BE2C (cell line): ENCODE measurements at places on chromosomes 3 and 15.

DNA sequence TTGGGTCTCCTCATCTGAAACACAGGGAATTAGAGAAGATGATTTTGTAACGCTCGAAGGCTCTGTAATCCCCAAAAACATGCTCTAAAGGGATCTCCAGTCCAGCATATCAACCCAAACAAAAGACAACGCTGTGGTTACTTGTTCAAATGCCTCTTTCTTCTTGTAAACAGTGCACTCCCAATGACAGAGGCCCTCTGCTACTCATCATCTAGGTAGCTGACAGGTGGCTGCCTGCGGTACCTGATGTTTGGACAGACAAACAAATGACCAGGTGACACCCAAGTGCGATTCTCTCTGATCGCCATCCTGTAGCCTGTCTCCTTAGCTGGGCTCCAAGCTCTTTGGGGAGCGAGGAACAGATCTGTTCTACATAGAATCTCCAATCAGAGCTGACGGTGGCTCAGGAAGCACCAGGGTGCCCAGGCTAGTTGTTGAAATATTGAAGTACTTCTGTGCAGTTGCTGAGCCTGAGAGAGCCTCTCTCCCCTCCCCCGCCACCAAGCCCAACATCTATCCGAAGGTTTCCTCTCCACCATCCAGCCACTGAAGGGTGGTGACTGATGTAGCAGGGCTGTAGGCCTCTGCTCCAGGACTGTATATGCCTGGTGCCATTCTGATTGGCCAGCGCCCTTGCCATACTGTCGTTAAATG lies 238.7 kb downstream of the XXYLT1 start:
- DNase-seq: no peak

DNA sequence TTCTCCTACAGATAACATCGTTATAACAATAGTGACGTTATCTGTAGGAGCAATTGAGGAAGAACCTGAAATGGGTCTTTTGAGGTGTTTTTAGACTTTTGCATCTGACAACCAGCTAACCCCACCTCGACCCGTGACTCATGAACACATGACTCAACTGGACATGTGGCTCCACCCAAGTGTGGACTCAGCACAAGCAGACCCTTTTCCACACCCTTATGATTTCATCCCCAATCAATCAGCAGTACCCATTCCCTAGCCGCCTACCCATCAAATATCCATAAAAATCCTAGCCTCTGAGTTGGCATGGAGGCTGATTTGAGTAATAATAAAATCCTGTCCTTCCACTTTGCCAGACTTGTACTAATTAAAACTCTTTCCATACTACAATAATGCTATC lies 255.4 kb downstream of the ARPP21 start:
- DNase-seq: no peak

DNA sequence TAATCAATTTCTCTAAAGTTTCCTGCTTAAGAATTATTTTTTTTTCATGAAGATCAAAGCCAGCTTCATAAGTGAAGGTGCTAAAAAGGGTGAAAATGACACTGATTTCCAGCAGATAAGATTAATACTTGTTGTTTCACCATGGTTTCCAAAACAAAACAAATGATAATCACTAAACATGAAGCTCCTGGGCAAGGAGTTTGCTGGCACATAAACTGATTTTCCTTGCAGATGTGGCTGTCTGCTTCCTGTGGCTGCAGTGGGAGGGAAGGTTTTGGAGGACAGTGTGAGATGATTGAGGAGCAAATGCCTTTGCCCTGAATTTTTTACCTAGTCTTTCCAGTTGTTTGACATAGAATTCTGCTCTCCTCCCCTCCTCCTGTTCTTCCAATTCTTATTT lies 228.8 kb downstream of the DIPK2A start:
- no peak for DNase-seq

- DNase-seq: no peak
These were observed 1.9 kb downstream of the ZNF80 start for GRCh38 chr3:114235431-114235830.

GRCh38 chr3:50491023-50491422 lies 12.4 kb downstream of the CACNA2D2 start:
- no peak for DNase-seq

- DNase-seq: no peak
These were observed 629.1 kb downstream of the MECOM start for GRCh38 chr3:169034401-169034800.

GRCh38 chr3:142282503-142282902 lies 57.1 kb upstream of the GK5 start:
- DNase-seq: no peak

- no peak for DNase-seq
These were observed 213.0 kb downstream of the MYRIP start for GRCh38 chr3:40022297-40022827.

GRCh38 chr3:44226573-44226972 lies 15.1 kb upstream of the TOPAZ1 start:
- no peak for DNase-seq

- no peak for DNase-seq
These were observed 104.9 kb downstream of the TPRG1 start for GRCh38 chr3:189276444-189277219.

- no peak for DNase-seq
These were observed 39.6 kb downstream of the COL8A1 start for GRCh38 chr3:99678023-99678422.

GRCh38 chr3:54073386-54073785 lies 49.0 kb upstream of the CACNA2D3 start:
- no peak for DNase-seq

DNA sequence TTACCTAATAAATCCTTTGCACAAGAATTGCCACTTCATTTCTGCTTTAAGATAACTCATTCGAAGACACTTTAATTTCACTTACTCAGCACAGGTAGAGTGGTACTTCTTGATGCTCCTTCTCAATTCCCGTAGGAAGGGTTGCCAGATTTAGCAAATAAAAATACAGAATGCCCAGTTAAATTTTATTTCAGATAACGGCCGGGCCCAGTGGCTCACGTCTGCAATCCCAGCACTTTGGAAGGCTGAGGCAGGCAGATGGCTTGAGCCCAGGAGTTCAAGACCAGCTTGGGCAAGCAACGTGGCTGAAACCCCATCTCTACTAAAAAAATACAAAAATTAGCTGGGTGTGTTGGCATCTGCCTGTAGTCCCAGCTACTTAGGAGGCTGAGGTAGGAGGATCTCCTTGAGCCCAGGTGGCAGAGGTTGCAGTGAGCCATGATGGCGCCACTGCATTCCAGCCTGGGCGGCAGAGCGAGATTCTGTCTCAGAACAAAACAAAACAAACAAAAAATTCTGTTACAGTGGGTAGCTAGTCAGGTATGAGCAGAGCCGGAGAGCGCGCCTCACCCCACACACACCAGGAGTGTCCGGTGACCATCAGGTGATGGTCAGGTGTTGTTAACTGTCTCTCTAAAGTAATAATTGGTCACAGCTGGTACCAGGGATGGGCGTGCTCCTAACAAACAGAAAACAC lies 92.8 kb downstream of the DNAH12 start:
- DNase-seq: no peak

DNA sequence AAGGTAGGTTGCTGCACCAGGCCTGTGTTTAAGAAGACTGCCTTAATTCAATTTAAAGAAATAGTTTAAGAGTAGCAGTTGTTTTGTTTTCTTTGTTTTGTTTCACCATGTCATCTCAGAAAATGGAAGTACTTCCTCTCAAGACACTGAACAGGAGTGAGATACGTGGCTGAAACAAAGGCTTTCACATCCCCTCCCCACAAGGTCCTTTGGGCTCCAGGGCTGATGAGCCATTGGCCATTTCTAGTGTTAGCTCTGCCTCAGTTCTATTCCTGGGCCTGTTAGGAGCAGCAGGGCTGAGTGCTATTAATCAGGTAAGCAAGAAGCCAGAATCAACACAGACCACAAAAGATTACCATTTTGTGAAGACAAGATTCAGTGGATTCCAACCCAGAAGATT lies 132.8 kb downstream of the KCNAB1 start:
- DNase-seq: no peak

GRCh38 chr15:29935296-29936004 lies 113.2 kb upstream of the TJP1 start:
- no peak for DNase-seq

DNA sequence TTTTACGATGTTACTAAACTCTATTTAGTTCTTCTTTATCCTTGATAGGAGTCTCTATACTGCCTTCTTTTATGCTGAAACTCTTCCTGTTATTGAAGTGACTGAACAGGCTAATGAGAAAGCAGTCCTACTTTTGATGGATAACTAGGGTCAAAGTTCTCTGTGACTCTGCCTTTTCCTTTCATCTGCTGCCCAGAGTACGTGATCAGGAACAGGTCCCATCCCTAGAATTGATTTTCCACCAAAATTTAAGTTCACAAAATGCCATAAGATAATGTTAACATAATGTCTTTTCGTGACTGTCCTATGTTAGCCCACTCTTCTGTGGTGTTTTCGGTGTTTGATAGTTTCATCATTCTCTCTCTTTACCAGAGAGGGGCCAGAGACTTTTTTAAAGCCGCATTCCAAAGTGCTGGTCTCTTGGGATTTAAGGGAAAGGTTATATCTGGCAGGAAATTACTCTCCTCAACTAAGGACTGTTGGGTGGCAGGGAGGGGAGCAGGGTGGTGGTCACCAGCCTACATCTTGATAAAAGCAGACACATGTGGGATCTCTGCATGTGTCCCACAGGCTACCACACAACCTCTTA lies 50.3 kb upstream of the PLXND1 start:
- DNase-seq: no peak

DNA sequence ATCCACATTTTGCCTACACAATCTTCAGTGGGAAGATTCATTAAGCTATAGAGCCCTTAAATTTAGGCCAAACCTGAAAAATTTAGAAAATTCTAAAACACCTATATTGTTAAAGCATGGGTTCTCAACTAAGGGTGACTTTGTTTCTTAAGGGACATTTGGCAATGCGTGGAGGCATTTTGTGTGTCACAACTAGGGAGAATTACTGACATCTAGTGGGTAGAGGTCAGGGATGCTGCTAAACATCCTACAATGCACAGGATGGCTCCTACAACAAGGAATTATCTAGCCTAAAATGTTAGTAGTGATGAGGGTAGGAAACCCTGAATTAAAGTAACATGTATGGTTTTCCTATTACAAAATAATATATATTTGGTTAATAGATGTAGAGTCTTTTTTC lies 55.8 kb downstream of the TBC1D5 start:
- peak; percentile 8 for DNase-seq

GRCh38 chr15:70318594-70319465 lies 221.1 kb upstream of the TLE3 start:
- no peak for DNase-seq
